Thyroid gland (tissue), 4 donors: ENCODE measurements at places on chromosomes 6 and 20. TPM values are rescaled to one million over a fixed set of nuclear protein-coding genes. Genes with fewer than 3 reads are reported as not detected.

Gene IMPG1
- not detected for total RNA-seq

Gene ACAT2
- 10.4 TPM for total RNA-seq

- no peak for DNase-seq
Observed at GRCh38 chr20:14232650-14233049, 104.8 kb downstream of the FLRT3 start.

Gene PDYN
- not detected for total RNA-seq

DNA sequence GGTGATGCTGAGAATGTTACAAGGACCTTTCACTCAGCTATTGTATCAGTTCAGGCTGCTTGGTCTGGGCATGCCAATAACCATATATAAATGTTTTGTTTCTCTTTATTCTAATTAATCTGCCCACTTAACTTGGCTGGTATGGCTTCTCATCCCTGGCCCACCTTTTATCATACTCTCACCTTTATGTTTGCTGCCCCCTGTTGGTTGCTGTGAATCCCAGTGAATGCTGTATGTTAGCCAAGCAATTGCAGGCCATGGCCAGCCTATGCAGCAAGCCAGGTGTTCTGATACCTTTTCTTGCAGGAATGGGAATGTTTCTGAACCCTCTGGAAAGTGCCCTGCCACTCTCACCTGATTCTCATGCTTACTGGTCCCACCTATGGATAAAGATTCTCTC lies 54.6 kb downstream of the PCSK2 start:
- DNase-seq, result peak; percentile 68

Gene RWDD1
- 54.8 TPM for total RNA-seq

GRCh38 chr20:62376112-62377063 lies 9.3 kb upstream of the LAMA5 start:
- DNase-seq, result peak; percentile 70

- no peak for DNase-seq
Observed at GRCh38 chr6:168265827-168266815, 53.5 kb downstream of the DACT2 start.

DNA sequence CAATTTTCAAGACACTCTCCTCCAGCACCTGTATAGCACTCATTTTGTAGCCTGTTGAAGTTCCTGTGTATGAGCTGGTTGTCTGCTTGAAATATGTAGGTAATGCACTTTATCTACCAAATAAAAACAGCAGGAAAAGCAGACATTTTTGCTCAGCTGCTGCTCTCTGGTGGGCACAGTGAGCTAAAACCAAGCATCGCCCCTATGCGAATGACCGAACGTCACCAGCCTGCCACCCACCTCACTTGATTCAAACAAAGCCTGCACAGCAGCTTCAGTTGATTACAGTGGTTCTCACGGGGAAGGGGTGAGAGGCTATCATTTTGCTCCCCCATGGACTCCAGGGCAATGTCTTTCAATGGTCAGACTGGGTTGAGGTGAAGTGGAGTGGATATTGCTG lies 185.7 kb downstream of the SASH1 start:
- no peak for DNase-seq

- DNase-seq, result no peak
Observed at GRCh38 chr6:5343998-5344397, 82.7 kb downstream of the FARS2 start.

DNA sequence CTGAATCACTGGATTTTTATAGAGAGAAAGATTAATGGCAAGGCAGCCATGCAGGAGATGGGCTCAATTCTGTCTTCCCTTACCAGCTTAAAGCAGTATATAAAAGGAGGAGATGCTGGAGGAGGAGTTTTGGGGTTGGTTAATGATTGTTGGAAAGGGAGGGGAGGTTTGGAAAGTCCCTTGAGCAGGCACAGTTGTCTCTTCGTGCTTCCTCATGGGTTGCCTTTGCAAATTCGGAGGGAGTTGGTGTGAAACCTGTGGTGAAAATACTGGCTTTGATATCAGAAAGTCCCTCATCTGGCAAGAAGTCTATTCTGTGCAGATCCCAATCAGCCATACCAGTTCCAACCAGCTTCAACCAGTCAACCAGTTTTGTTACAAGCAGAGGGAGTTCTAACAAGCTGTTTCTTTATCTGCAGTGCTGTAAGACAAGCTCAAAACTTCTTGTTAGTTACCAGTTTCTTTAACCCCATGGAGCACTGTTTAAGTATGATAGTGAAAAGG lies 107.0 kb downstream of the HIVEP1 start:
- peak; percentile 35 for DNase-seq

GRCh38 chr20:40961176-40961575 lies 67.4 kb upstream of the TOP1 start:
- no peak for DNase-seq

- no peak for DNase-seq
Observed at GRCh38 chr20:52410182-52410647, 218.6 kb upstream of the ZFP64 start.

GRCh38 chr6:156849806-156850205 lies 72.6 kb downstream of the ARID1B start:
- DNase-seq, result no peak

- peak; percentile 41 for DNase-seq
Observed at GRCh38 chr6:21935561-21936028, 342.0 kb downstream of the SOX4 start.

Gene SLPI
- 52.4 TPM for total RNA-seq

Gene THBS2
- total RNA-seq, result 15.1 TPM

GRCh38 chr6:72132851-72133250 lies 246.5 kb downstream of the RIMS1 start:
- DNase-seq, result no peak

DNA sequence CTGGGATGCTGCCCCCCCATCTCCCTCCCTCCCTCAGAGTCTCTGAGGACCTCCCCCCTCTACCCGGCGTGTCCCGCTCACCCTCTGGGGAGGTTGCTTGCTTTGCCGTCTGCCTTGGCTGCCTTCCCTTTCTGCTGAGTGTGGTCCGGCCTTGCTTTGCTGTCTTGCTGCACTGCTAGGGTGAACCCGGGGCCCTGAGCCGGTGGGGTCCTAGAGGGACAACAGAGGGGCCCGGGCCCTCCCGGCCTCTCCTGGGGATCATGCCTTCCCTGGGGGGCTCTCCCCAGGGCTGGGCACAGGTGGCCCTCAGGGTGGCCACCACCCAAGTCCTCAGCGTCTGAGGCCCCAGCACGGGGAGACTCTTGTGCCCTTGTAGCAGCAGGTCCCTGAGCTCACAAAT lies 19.3 kb downstream of the SLCO4A1 start:
- no peak for DNase-seq

Gene TXLNB
- total RNA-seq, result 0.20 TPM

Gene IL17F
- not detected for total RNA-seq

Gene ZBTB46
- 29.4 TPM for total RNA-seq

DNA sequence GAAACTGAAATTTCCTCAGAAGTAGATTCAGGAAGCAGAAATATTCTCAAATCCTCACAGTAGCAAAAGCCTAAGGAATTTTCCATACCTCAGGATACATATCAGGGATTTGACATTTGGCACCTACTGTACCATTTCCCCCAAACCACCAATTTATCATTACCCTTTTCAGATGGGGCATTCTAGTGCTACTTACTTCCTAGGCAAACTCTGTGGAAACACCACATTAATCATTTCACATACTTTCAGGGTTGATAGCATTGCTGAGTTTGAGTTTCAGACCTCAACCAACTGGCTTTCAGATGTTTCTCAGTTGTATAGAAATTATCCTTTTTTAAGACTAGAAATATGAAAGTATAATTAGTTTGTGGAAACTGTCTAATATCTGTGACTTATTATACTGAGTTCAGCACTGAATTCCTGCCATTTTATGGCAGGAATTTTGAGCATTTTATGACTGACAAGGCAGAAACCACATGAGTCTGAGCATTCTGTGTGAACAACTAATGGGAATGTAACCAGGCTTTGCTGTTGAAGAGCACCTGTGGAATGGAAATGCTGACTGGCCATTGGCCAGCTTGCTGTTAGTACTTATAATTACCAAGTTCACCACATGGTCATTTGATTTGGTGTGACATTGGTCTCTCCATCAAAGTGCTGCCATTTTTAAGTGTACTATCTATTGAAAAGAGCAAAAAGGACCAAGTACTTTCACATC lies 35.1 kb upstream of the IRAK1BP1 start:
- DNase-seq, result no peak

DNA sequence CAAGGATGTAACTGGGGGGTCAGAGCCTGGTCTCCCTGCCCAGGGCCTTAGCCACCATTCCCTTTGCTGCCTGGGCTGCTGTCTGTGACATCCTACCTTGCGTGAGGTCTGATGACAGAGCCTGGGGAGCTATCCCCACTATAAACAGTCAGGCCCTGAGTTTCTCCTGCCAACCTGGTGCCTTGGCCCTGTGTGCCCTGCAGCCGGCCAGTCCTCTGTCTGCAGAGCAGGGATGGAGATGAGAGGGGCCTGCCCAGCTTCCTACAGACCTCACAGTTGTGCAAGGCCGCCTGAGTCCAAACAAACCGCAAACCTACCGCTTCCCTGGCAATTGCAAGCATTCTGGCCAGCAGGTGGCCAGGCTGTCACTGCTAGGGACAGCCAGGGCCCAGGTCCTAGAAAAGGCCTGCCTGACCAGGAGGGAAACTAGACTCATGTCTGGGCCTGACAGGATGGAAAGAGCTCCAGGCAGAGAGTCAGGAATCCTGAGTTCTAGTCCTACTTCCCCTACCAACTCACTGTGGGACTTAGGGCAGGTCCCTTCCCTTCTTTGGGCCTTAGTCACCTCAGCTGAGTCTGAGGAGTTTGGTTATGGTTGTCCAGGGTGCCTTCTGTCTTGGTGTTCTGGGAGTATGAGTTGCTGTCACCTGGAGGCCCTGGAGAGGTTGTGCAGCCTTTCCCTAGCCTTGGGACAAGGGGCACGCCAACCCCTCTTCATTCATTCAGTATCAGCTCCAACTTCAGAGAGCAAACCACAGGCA lies 86.2 kb downstream of the VEGFA start:
- DNase-seq, result peak; percentile 75

Gene CRISP1
- not detected for total RNA-seq

GRCh38 chr20:32978009-32978335 lies 26.3 kb downstream of the SUN5 start:
- no peak for DNase-seq

GRCh38 chr6:28816339-28816908 lies 107.4 kb downstream of the TRIM27 start:
- no peak for DNase-seq

DNA sequence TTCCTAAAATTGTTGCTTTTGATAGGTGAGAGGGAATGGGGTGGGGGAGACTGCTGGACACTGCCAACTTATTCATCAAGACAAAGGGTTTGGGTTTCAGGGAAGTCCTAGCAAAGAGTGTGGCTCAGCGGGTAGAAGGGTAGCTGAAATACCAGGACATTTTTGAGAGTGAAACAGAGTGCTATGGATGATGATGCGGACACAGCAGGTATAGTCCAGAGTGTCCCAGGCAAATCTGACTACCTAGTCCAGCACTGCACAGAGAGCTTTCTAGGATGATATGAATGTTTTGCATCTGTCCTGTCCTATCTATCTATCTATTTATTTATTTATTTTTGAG lies 154.3 kb downstream of the BCAS1 start:
- DNase-seq, result no peak

DNA sequence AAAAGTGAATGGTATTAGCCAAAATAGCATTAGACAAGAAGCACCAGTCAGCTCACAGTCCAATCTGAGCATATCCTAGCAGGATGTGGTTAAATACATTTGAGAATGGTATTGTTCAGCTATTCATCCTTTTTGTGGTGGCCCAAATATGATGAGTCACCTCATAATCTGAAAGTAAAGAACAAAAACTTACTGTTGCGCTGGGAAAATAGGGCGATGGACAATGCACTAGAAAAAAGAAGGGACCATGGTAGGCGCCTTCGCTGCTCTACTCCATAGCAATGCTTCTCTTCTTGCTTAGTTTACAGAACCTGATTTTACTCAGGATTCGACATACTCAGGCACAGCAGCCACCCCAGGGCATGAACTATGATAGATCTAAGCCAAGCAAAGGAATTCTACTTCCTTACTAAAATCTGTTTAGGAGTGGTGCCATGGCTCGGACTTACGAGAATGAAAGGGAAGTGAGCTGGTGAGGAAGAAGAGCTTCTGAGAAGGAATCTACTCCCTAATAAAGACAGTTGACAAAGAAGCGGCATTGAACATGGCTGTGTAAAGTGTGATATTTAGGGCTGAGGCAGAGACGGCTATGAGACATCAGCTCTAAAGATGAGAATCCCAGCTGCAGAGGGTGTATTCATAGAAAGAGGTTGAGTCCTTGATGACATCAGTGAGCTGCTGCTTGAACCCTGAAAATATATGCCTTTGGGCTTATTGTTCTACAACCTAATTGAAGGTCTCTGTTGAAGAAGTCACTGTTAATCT lies 16.6 kb upstream of the FBXO9 start:
- no peak for DNase-seq

Gene CNBD2
- 4.5 TPM for total RNA-seq

Gene MCM8
- 4.6 TPM for total RNA-seq

GRCh38 chr6:150491131-150491810 lies 108.4 kb upstream of the PLEKHG1 start:
- no peak for DNase-seq

Gene SCUBE3
- 47.4 TPM for total RNA-seq

GRCh38 chr20:57287007-57287880 lies 20.8 kb upstream of the BMP7 start:
- peak; percentile 64 for DNase-seq

DNA sequence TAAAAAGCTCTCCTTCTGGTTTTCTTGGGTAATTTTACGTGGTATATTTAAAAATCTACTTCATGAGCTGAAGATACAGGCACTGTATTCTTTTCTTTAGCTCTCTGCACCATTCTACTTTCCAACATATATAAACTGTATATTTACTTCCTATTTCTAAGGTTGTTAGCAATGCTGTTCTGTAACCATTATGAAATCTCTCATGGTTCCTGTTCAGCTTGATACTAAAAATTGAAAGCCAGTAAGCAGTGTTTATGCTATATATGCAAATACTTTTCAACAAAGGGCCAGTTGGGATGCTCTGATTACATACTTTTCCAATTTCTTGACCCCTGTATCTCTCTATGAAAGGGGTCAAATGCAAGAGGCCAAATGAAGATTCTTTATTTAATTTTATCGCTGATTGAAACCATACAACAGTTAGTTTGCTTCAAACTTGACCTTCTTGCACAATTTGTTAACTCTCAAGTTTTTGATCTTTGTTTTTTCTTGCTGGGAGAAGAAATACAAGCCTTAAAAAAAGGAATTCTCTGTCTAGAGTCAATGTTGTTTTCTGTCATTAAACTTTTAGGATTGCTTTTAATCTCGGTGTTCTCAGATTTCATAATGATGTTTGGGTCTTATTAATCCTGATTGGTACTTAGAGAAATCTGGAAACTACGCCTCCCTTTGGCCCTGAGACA lies 223.2 kb downstream of the PRL start:
- no peak for DNase-seq
